Lower leg skin (tissue), 4 donors: ENCODE measurements at places on chromosomes 16 and 17. TPM values are rescaled to one million over a fixed set of nuclear protein-coding genes. Genes with fewer than 3 reads are reported as not detected.

- no peak for DNase-seq
These were observed 92.4 kb downstream of the RPGRIP1L start for GRCh38 chr16:53611179-53611696.

DNA sequence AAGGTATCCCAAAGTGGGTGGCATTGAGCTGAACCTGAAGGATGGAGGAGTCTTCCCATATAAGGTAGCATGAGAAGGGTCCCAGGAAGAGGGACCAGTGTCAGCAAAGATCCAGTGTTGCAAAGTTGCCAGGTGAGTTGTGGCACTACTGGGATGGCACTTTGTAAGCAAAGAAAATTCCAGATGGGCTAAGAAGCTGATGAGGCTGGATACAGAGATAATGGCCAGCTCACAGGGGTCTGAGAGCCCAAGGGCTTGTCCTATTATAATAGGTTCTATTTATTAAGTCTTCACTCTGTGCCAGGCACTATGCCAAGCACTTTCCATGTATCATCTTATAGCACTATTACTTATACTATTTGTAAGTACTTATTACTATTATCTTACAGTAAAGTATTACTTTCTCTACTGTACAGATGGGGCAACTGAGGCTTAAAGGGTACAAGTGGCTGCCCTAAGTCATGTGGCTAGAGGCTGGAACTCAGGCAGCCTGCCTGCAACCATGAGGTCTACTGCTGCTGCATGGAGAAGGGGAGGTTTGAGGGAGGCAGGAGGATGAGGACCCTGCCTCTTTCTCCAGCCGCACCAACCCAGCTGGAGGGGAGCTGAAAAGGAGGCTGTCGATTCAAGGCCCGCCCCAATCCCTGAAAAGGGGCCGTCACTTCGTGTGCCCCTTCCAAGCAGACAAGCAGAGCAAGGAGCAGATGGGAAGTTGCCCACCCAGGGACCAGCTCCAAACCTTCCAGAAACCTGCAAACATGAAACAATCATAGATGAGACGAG lies 86.5 kb downstream of the C16orf78 start:
- no peak for DNase-seq

The CCL15 gene
- total RNA-seq = not detected

GRCh38 chr16:11024333-11025053 lies 80.1 kb downstream of the CLEC16A start:
- DNase-seq = no peak

DNA sequence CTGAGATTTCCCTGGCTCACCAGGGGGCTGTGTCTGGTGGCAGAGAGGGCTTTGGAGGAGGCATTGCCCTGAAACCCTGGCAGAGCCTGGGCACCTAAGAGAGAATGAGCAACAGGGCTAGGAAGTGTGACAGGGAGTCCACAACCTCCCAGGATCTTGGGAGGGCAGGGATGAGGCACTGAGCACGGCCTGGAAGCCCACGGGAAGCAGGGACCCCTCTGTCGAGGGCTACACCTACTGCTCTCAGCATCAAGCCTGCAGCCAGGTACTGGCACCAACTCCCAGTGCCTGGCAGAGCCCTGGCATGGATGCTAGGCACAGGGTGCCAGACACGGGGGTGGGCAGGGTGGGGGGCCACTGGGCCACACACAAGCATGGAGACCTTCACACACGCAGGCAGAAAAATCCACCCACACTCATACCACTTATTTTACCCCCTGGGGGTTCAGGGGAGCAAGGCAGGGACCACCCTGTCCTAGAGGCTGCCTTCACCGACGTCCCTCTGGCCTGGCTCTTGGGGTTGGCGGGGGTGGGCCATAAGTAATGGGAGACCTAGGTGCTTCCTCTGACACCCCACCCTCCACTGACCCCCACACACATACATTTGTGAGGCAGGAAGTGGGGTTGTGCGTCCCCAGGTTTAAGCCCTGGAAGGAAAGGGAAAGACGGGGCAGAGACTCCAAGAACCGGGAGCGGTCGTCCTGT lies 970 bp upstream of the HSD11B2 start:
- DNase-seq = no peak

- no peak for DNase-seq
These were observed 14.2 kb downstream of the KLHL36 start for GRCh38 chr16:84662471-84662870.
